ENCODE measurements at places on chromosomes 12 and 14.

GRCh38 chr14:90287791-90288190, 31.4 kb downstream of the PSMC1 start:
- DNase-seq: no peak

DNA sequence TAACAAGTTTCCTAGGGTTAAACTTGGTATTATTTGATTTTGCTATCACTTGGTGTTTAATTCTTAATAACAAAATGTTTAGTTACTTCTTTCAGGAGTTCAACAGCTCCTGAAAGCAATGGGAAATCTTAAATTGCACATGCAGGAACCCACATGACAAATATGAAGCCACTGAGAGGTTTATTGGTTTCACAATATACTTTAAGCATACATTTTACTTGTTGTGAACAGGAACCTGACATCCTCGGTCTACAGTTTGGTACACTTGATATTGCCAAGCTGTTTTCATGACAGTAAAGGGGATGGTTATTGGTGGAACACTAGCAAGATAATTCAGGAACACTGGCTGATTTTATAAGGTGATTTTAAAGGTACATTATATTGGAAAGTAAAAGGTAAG, 46.2 kb downstream of the SLC38A1 start:
- DNase-seq: no peak

GRCh38 chr12:40668099-40668529, 24.1 kb upstream of the CNTN1 start:
- DNase-seq: no peak

- DNase-seq: no peak
Measured at GRCh38 chr12:64716839-64717455, 42.3 kb downstream of the GNS start.

DNA sequence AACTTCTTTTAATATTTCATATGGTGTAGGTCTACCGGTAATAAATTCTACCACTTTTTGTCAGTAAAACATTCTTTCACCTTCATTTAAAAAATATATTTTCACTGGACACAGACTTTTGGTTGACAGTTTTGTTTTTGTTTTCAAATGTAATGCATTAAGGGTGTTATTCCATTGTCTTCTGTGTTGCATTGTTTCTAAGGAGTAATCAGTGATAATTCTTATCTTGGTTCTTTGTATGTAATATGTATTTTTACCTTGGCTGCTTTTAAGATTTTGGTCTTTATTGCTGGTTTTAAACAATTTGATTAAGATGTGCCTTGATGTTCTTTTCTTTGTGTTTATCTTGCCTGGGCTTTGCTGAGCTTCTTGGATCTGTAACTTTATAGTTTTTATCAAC, 4.1 kb downstream of the MAP1LC3B2 start:
- DNase-seq: no peak

GRCh38 chr12:88243982-88244381, 101.9 kb downstream of the TMTC3 start:
- DNase-seq: no peak

DNA sequence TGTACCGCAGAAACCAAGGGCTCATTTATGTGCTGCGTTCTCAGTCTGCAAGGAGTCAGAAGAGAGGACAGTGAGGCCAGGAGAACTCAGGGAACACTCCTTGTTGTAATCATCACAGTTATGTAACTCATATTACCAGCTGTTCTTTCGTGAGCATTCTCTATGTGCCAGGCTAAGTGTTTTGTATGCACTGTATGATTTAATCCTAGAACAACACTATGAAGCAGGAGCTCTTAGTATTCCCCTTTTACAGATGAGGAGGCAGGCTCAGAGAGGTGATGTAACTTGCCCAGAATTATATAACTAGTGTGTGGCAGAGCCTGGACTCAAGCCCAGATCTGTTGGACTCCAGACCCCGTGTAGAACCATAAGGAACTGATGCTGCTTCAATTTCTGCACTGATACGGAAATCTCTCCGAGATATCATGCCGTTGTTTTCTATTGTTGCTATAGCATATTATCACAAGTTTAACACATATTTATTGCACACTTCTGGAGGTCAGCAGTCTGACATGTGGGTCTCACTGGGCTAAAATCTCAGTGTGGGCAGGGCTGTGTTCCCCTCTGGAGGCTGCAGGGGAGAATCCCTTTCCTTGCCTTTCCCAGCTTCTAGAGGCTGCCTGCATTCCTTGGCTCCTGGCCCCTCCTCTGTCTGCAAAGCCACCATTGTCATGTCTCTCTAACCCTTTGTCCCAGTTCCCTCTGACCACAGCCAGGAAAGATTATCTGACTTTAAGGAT, 16.3 kb upstream of the CD9 start:
- DNase-seq: no peak

DNA sequence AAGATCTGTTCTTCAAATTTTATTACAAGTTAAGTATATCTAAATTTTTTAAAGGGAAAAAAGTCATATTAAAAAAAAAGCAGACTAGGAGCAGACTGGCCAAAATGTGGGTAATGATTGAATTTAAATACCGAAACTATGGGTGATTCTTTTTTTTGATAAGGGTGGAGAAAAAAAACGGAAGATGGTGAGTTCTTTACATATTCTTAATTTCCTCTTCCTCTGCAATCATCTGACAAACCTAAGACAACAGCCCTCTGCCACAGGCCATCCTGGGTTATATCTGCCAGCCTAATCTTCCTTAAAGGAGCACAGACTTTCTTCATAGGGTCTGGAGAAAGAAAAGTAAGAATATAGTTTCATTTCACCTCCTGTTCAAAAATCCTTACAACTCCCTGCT, 108.0 kb downstream of the PPP2R5E start:
- no peak for DNase-seq

DNA sequence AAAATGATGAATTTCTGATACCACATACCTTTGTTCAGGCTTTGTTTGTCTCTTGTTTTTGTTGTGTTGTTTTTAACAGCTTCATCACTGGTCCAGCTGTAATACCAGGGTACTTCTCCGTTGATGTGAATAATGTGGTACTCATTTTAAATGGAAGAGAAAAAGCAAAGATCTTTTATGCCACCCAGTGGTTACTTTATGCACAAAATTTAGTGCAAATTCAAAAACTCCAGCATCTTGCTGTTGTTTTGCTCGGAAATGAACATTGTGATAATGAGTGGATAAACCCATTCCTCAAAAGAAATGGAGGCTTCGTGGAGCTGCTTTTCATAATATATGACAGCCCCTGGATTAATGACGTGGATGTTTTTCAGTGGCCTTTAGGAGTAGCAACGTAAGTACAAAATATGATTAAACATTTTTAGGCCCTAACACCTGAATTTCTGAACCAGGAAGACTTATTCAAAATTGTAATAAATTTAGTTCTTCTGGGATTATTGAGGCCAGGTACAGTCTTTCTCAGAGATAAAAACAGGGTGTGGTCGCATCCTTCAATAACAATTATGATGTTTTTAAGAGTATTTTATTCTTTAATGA, 22.4 kb downstream of the RXYLT1 start:
- no peak for DNase-seq

GRCh38 chr14:74860899-74861733, 14.8 kb downstream of the PROX2 start:
- DNase-seq: peak; percentile 44

DNA sequence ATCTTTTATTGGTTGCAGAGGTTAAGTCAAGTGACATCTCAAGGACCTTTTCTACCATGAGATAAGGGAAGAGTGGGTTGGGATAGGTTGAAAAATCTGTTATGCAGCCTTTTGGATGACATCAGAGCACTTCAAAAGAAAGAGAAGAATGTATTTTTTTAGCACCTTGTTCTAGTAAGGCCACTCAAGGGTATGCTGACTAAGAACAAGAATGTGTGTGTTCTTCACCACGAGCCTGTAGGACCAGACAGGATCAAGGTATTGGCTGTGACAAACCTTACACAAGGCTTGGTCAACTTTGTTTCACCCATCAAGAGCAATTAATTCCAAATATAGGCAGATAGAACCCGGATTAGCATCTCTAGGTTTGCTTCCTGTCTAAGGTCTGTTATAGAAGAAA, 142.5 kb downstream of the SAMD4A start:
- DNase-seq: no peak

DNA sequence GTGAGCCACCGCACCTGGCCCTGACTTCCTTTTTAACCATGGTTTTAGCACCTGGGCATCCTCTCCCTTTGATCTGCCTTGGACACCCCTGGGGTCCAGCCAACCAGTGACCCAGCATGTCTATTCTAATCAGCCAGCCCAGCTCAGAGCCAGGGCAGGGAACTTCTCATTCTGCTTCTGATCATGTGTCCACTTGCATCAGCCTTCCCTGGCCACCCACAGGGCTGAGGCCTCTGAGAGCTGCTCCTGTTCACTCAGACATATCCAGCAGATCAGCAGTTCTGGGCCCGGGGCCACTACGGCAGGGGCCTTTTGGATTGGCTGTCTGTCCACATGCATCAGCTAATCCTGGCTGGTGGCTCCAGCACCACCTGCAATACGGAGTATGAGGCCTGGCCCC, 117.9 kb upstream of the MAP1LC3B2 start:
- no peak for DNase-seq

DNA sequence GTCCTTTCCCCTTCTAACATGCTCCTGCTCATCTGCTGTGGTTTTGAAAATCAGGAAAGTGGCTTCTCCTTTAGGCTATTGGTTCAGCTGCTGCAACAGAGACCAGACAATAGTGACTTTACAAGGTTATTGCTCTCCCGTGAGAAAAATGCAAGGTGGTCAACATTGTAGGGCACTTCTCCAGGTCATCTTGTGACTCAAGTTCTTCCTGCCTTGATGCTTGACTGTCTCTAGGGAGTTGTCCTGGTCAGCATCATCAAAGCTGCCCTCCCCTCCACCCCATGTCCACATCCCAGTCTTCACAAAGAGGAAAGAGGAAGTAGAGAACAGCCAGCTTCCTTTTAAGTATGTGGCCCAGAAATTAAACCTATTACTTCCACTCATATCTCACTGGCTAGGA, 3.9 kb upstream of the TMEM63C start:
- no peak for DNase-seq

GRCh38 chr14:94054936-94055335, 26.1 kb downstream of the DDX24 start:
- no peak for DNase-seq

DNA sequence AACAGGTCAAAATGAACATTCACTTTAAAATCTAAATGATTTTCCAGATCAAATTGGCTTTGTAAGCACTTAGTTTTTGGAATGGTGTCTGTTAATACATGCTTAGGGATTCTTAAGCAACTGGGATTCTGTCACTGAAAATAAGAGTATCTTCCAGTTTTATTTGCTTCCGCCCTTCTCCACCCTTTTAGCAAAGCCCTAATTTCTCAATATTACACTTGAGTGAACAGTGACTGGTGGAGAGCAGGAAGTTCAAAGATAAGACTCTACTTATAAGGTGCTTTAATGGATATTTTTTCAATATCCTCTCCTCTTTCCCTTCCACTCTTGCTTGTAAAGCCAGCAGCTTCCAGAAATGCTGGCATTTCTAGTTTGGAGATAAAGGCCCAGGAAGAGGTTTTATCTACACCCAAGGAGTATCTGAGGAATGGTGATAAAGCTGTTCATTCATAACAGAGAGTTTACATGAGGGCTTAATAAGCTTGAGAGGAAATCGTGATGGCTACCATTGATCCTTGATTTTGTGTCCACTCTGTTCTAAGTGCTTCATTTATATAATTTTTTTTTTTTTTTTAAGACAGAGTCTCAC, 265.9 kb upstream of the PRICKLE1 start:
- DNase-seq: no peak

- DNase-seq: no peak
Measured at GRCh38 chr14:37369425-37369824, 171.7 kb downstream of the MIPOL1 start.

DNA sequence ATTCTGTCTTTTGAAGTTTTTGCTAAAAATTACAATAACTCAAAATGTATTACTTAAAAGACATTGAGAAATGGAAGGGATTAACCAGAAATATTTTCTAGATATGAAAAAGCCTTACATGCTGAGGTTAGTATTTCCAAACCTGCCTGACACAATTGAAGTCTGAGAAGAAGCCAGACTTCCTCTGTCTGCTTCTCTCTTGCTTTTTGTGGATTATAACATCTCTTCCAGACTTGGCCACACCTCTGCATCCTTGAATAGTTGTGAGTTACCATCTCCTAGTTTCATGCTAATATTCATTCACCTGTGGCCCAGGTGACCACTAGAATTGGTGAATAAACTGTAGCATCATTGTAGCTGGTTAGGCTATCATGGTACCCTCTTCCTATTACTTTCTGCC, 497.6 kb downstream of the SLC16A7 start:
- no peak for DNase-seq

DNA sequence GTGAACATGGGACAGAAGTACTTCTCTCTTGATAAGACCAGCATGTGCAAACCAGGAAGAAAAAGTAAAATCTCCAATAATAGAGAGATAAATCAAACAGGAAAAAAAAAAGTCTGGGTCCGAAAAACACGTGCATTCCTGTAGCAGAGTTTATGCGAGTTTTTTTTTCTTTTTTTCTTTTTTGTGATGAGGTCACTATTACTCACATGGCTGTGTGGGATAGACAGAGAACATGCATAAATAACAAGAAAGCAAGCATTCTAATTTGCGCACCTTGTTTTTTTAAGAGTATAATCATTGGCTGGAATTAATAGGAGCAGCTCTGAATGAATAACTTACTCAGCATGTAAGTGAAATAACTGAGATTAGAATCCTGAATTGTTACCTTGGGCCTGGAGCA, 91.9 kb upstream of the CPM start:
- DNase-seq: peak; percentile 57

DNA sequence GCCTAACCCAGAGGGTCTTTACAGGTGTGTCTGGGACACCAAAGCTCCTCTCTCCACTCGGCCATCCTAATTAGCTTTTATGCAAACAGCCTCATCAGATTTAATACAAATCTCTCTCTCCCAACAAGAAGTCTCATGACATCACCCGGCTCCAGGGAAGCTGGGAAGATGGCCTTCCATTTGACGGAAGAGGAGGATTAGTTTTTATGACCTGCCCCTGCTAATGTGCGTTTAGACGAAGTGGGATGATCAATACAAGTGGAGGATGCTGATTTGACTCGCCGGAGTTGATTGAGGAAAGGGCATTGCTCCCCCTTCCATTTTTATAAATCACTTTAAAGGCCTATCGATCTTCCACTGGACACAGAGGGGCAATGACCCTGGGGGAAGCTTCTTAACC, 239.2 kb downstream of the BCL11B start:
- no peak for DNase-seq

GRCh38 chr12:48618541-48618940, 48.7 kb upstream of the LALBA start:
- peak; percentile 34 for DNase-seq

GRCh38 chr14:99675951-99676350, 8.1 kb upstream of the CYP46A1 start:
- no peak for DNase-seq

- DNase-seq: no peak
Measured at GRCh38 chr12:2654741-2655140, 140.0 kb upstream of the FKBP4 start.
